ENCODE measurements at places on chromosomes 5 and 9.

GRCh38 chr9:77810637-77811119 is 162.6 kb upstream of the GNA14 start:
- DNase-seq, result peak; percentile 71

GRCh38 chr9:110180511-110181434 is 27.2 kb downstream of the C9orf152 start:
- DNase-seq, result no peak

- DNase-seq, result no peak
Observed at GRCh38 chr9:109001275-109001676, 12.0 kb downstream of the CTNNAL1 start.

GRCh38 chr5:93791518-93791972 is 50.1 kb upstream of the POU5F2 start:
- peak; percentile 93 for DNase-seq

DNA sequence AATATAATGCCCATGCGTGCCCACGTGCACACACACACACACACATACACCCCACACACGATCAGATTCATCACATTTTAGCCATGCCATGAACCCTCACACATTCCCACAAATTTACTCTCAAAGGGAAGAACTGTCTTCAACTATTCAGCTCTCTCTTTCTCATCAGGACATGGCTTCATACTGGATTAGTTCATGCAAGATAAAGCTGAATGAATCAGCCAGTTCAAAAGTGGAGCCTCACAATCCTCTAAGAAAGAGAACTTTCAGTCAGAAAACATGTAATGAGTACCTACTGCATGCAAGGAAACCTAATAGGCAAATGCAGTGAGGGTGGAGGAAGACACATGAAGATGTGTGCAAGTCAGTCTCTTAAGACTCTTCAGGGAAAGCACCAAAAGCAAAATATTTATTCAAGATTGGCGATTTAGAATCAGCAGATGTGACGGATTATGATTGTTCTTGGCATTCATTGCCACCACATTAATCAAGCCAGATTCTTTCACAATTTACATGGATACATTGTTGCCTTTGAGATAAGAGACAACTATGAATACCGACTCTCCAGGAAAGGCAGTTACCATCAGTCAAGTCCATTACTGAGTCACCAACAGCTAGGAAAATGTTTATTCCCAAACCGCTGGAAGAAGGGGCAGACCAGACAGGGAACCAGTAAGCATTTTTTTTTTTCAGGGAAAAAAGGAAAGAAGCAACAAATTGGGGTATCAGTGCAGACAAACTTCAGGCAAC is 30.3 kb upstream of the PUM3 start:
- DNase-seq, result no peak

GRCh38 chr5:86623785-86624483 is 6.2 kb downstream of the COX7C start:
- no peak for DNase-seq

DNA sequence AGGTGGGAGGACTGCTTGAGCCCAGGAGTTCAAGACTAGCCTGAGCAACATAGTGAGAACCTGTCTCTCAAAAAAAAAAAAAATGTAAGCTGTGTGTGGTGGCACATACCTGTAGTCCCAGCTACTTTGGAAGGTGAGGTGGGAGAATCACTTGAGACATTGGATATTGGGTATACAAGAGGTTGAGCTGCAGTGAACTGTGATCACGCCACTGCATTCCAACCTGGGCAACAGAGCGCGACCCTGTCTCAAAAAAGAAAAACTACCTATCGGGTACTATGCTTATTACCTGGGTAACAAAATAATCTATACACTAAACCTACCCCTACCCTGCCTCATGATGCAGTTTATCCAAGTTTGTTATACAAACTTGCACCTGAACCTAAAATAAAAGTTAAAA is 64.9 kb downstream of the AOPEP start:
- no peak for DNase-seq

DNA sequence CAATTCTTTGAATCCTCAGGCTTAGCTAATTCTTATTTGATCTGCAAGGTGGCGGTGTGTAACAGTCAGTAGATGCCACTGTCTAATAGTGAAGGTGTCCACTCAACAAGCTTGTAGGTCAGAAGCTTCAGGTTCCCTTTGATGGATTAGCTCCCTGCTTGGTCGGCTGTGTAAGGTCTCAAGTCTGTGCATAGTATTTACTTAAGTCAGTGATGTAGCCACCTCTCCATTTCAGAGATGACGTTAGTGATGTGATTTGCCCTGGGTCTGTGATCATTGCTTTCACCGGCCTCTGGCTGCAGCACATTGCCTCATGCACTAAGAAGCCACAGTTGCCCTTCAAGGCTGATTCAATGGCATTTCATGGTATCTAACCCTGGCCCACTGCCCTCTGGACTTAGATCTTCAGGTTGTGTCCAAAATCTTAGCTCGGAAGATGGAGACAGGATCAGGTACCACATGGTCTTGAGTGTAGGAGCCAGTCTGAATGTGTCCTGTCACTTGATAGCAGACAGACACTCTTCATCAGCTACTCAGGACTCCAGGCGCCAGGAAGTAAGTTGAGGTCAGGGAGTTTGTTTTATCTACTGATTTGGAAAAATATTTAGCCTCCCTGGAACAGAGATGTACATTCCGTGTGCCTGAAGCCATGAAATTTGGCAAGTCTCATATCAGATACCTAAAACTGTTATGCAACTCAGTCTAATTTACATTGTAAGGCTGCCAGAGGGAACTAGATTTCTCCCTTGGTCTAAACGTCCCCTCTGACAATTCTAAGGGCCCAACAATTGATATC is 42.9 kb downstream of the SUB1 start:
- DNase-seq, result no peak

- no peak for DNase-seq
Observed at GRCh38 chr5:31614151-31615020, 24.5 kb upstream of the PDZD2 start.

DNA sequence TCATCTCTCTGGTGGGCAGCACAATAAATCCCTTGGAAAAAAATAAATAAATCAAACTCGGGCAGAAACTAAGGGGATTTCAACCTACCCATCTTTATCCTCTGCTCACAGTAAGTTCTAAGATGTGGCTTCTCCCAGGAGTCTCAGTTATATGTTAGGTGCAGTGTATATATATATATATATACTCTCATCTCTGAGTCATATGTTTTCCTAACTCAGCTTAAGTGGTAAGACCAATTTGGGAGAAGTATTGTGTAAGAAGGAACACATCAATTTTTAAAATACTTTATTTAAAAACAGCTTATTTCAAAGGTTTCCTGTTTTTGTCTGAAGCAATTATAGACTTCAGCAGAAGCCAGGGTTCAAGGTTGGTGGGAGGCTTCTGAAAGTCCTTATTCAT is 20.3 kb upstream of the OSMR start:
- no peak for DNase-seq

DNA sequence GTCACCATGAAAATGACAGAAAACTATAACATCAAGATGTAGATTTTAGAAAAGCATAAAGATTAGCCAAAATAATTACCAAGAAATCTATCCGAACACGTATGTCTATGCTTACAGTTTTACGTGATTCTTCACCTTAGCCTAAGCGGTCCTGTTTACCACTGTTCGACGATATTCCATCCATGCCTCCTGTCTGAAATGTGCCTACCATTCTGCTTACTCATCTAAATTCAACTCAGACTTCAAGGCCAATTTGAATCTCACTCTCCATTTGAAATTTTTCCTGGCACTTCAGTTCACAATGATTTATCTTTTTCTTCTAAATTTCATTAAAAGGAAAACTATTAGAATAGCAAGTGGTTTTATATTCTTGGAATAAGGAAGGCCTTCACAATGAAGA is 15.4 kb downstream of the ZDHHC21 start:
- no peak for DNase-seq

DNA sequence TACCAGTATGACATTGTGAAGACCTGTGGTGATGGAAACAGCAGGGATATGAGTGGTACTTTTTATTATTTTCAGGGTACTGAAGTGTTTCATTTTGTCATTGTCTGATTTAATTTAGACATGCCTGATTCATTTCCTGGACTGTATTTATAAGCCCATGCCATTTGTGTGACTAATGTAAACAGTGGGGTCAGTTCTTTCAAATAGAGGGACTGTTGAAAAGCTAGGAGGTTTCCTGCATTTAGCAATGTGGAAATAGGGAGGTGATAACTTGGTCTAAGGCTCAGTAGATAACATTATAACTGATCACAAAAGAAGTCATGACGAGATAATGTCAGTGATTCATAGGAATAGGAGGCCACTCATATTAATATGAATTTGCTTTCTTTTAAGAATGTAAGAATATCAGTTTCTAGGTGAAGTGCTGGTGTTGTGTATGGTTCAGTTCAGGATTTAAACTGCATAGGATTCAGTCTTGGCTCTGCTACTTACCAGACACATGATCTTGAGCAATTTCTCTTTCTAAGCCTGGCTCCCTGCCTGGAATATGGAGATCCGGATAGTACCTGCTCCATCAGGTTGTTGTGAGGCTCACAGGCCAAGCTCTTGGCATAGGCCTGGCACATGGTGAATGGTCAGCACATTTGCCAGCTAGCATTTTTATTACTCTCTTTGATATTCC is 7.5 kb downstream of the RASGRF2 start:
- no peak for DNase-seq

DNA sequence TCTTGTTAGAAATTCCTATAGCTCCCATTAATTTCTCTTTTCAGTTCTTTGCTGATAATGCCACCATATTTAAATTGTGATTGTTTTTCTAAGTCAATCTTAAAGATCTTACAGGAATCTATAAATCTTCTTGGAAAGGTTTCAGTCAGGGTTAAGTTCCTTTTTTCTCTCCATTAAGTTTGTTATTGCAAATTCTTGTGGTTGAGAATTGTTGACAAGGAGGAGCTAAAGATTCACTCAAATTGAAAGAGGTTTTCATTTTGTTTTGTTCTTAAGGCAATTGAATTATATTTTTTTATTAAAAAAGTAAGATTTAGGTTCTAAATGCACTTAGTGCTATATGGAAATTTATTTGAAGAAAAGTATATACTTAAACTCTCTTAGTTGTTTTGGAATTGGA is 213.4 kb downstream of the PRR16 start:
- DNase-seq, result no peak

- DNase-seq, result no peak
Observed at GRCh38 chr9:129451089-129451656, 169.7 kb downstream of the C9orf50 start.

GRCh38 chr5:39808656-39809055 is 383.9 kb upstream of the DAB2 start:
- DNase-seq, result no peak

GRCh38 chr5:168603746-168604145 is 24.6 kb upstream of the PANK3 start:
- DNase-seq, result no peak

DNA sequence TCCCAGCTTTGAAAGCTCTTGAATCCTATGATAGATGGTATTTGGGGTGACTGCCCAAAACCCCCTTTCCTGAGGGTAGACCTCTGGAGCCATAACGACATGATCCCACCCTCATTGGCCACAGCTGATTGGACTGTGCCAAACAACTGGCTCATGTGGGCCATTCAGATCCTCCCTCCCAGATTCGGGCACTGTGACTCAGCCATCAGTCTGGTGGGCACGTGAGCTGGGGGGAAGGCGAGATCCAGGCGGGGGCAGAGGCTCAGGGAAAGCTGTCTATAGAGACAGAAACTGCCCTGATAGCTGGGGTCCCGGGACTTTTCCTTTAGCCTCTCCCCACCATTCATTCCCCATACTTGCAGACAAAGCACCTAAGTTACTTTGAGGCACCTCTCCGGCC is 15.1 kb upstream of the NCS1 start:
- DNase-seq, result no peak

DNA sequence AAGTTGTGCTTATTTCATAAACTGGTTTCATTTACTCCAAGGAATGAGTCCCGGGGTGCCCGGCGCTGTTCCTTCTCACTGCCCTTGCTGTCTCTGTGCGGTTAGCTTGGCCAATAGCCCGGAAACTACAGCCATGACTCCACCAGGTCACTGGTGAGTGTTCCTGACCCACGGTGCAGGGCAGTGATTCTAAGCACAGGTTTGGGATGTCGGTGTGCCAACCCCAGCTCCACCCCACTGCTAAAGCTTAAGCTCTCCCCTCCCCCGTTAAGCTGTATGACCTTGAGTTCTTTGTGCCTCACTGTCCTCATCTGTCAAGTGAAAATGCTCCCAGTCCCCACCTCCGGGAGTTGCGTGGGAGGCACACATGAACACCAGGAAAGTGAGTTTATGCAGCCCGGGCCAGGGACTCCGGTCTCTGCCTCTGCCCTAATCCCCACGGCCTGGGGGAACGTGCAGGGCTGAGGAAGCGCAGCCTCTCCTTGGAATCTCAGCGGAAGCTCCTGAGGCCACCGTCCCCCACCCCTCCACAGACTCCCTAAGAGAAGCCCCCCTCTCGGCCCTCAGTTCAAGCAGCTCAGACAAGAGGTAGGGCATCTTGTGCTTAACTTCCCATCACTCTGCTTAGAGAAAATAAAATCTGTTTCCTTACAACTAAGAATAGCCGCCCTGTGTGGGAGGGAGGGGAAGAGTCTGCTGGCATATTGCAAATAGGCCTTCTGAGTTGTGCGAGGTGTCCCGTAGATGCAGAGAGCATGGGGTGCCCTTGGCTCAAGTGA is 92.0 kb upstream of the RAI14 start:
- no peak for DNase-seq

- DNase-seq, result no peak
Observed at GRCh38 chr5:10552183-10553143, 11.4 kb upstream of the ANKRD33B start.
